ENCODE measurements at places on chromosomes 4 and X.

DNA sequence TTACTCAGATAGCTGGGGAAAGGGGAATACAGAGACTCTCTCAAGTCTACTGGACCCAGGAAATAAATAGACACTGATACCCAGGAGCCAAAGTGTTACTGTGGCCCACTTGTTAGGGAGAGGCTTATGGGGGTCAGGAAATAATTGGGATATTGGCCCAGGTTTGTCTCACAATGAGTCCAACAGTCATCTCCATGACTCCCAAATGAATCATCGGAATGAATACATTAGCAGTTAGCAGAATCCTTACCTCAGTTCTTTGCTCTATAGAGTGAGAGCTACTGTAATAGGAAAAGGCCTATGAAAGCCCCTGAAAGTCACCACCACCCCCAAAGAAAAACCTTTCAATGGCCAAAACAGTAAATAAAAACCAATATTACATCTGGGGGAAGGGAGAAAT, 42.4 kb upstream of the ARHGEF6 start:
- no peak for DNase-seq

GRCh38 chr4:24213961-24214360, 324.1 kb upstream of the PPARGC1A start:
- no peak for DNase-seq

GRCh38 chr4:169791527-169792156, 33.9 kb upstream of the HPF1 start:
- DNase-seq = no peak

DNA sequence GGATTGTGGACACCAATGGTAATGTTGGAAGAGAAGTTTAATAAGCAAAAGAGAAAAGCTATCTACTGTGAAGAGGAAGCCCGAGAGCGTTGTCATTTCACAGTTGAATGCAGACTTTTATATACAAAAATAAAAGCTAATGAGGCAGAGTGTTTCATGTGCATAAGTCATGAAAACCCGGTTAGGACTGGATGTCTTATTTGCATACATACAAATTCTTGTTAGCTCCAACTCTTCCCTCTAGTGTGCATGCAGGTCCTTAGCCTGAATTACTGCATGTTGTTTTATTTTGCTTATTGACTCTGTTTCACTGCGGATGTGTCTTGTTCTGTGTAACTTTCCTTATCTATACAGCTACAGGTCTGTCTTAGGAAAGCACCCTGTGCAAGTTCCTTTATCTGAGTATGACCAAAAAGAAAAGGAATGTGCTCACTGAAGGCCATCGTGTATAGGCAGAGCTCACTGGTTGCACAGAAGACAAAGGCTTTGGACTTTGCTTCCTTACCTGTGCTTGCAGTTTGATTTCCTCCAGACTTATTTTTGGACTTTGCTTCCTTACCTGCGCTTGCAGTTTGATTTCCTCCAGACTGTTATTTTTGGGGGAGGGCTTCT, 25.1 kb upstream of the UGT2B11 start:
- DNase-seq = no peak

- no peak for DNase-seq
Measured at GRCh38 chrX:41317477-41318208, 16.3 kb upstream of the DDX3X start.

DNA sequence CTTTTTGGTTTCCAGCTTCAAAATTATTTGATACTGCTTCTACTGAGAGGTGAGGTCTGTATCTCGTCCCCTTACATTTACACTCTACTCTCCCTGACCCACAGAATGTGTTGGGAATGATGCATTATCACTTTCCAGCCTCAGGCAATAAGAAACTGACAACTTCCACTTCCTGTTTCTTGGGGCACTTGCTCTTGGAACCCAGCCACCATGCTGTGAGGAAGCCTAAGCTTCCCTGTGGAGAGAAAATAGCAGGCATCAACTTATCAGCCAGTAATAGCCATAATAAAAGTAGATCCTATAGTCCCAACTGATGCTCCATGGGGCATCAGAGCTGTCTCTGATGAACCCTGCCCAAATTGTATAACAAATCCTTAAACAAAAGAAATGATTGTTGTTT, 32.6 kb downstream of the RELL1 start:
- DNase-seq = no peak

GRCh38 chr4:152175586-152175985, 360.3 kb downstream of the FBXW7 start:
- DNase-seq = no peak

- DNase-seq = no peak
Measured at GRCh38 chr4:162154862-162155540, 8.8 kb downstream of the FSTL5 start.

DNA sequence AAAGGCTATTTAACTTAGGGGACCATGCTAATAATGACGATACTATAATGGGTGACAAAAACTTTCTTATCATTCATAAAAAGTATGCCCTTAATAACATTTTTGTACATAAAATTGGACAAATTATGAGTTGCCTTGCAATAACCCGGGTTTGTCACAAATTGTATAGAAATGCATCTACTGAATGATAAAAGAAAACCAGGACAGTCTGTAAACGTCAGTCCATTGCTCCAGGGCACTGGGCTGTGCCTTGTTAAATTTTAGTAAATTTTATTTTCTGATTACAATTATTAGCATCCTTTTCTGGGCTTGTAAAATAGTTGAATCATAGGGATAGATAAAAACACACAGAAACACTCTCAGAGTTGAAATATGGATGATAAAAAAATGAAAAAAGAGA, 778.3 kb downstream of the RAPGEF2 start:
- no peak for DNase-seq

GRCh38 chr4:167943872-167944505, 148.3 kb upstream of the ANXA10 start:
- DNase-seq = no peak

- DNase-seq = no peak
Measured at GRCh38 chrX:112867570-112867969, 26.9 kb upstream of the AMOT start.

DNA sequence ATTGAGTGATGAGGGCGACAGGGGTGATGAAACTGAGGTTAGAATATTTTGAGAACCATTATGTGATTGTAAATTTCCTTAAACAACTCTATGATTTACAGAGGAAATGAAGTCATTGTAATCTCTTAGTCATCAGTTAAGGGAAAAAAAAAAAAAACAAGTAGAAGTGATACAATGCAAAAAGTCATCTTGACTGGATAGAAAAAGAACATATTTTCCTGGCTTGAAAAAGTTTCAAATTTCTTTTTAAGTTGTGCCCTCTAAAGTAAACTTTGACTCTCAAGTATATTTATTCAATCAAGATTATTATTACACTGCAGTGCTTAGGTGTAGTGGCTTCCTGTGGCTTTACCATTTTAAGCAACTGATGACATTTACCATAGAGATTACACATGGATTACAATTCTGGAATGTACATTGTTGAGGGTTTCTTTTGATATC, 40.6 kb downstream of the GABRB1 start:
- no peak for DNase-seq

- DNase-seq = no peak
Measured at GRCh38 chrX:40617566-40617965, 5.7 kb upstream of the MPC1L start.

DNA sequence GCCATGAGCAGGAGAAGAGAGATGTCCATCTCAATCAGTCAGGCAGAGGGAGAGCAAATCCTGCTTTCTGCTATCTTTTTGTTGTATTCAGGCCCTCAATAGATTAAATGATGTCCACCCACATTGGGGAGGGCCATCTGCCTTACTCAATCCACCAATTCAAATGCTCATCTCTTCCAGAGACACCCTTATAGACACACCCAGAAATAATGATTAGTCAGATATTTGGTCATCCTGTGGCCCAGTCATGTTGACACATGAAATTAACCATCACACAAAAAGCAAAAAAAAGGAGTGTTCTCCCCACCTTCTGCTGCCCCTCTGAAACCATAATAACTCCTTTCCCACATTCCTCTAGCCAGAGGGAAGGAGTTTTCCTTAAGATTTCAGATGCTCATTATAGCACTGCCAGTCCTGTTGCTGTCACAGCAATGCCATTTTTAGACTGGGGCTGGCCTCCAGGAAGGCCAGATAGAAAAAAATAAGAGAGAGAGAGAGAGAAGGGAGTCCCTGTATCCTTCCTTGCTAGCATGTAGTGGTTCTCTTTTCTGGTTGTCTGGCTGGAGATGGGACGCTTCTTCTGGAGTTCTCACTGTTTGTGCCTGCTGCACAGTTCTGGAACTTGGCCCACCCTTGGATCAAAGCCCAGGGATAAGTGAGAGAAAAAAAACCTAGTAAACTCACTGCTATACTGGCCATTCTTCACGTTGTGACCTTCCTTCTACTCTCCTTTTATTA, 177.7 kb downstream of the RBM46 start:
- DNase-seq = no peak

DNA sequence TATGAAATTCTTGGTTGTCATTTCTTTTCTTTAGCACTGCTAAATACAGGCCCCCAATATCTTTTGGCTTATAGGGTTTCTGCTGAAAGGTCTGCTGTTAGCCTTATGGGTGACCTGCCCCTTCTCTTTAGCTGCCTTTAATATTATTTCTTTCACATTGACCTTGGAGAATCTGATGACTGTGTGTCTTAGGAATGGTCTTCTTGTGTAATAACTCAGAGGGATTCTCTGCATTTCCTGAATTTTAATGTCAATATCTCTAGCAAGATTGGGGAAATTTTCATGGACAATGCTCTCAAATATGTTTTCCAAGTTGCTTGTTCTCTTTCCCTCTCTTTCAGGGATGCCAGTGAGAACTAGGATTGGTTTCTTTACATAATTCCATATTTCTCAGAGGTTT, 292.4 kb downstream of the SLC7A11 start:
- no peak for DNase-seq

GRCh38 chr4:76168688-76169087, 20.5 kb upstream of the NUP54 start:
- DNase-seq = no peak

GRCh38 chr4:65635051-65635821, 35.1 kb downstream of the EPHA5 start:
- DNase-seq = no peak

DNA sequence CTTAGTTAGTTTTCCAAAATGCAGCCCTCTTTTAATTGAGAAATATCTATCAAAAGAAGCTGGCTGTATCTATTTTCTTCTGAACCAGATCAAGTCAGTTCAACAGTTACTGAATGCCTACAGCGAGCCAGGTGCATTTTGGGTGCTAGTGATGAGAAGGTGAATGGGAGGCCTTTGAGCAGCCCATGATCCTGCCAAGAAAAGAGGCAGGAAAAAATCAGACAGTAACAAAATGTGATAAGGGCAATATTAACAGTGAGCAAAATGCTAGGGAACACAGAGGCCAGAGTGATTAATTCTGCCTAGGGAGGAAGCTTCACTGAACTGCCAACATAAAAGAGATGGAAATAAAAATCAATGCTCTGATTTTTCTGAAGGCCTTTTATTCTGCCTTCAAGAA, 248.5 kb downstream of the SNCA start:
- no peak for DNase-seq

DNA sequence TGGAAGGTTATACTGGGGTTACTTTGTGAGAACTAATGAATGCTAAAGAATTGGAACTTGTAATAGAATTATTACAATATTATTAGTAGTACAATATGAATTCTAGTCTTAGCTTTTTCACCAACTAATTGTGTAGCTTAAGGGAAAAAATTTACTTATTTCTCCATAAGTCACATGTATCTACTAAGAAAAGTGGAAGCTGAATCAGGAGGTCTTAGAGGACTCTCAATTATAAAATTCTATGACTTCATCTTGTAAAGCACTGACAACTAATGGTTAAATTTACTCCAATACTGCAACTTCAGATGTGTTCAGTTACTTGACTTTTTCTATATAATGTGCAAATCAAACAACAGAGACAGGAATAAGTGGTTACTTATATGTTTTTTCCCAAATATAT, 899 bp upstream of the TMPRSS11D start:
- no peak for DNase-seq

DNA sequence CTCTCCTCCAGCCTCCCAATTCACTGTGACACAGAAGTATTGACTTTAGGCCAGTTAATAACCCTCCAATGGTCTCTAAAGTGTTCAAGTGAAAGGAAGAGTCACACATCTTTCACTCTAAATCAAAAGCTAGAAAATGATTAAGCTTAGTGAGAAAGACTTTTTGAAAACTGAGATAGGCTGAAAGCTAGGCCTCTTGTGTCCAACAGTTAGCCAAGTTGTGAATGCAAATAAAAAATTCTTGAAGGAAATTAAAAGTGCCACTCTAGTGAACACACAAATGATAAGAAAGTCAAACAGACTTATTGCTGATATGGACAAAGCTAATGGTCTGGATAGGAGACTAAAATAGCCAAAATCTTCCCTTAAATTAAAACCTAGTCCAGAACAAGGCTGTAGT, 687.2 kb downstream of the TRIML1 start:
- no peak for DNase-seq

- no peak for DNase-seq
Measured at GRCh38 chr4:17763931-17764330, 17.5 kb downstream of the FAM184B start.

GRCh38 chr4:71081192-71081591, 87.7 kb downstream of the DCK start:
- DNase-seq = no peak

DNA sequence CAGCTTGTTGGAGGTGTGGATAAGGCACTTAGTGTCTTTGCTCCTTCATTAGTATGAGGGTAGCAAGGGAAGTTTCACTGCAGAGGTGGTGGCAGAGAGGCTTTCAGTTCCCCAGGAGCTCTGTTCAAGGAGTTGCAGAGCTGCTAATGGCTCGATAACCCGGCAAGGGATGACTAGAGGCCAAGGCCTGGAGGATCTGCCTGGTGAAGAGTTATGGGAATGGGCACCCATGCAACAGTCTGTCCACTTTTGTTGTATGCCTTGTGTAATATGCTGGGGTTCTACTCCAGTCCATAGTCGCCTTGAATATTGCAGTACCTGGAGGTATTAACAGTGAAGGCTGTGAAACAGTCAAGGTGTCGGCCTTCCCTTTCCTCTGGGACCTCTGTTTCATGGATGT, 67.8 kb upstream of the NBDY start:
- DNase-seq = no peak

DNA sequence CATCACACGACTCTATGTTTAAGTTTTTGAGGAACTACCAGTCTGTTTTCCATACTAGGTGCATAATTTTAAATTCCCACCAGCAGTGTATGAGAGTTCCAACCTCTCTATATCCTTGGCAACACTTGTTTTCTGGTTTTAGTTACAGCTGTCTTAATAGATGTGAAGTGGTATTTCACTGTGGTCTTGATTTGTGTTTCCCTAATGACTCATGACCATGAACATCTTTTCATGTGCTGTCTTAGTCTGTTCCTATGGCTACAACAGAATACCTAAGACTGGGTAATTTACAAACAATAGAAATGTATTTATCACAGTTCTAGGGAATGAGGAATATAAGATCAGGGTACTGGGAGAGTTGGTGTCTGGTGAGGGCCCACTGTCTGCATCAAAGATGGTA, 51.5 kb upstream of the GPR78 start:
- no peak for DNase-seq

GRCh38 chr4:166091912-166092510, 219.0 kb downstream of the TLL1 start:
- no peak for DNase-seq

DNA sequence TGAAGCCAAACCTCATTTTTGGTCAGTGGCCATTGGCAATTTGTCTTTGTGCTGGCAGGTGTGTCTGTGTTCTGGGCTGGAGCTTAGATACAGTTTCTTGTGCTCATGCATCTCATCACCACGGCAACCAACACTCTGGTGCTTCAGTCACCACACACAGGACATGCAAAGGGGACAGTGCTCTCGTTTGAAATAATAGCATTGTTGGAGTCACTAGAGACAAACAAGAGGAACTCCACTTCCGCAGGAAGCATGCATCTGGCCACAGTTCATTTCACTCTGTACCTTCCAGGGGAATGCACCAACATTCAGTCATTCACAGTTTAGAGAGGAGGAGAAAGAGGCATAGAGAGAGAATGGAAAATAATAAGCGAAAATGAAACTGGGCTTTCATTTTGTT, 267.4 kb downstream of the ANK2 start:
- no peak for DNase-seq
